ENCODE measurements at places on chromosomes 3 and 15.

GRCh38 chr3:24588629-24589512 lies 94.2 kb upstream of the THRB start:
- DNase-seq, result no peak

DNA sequence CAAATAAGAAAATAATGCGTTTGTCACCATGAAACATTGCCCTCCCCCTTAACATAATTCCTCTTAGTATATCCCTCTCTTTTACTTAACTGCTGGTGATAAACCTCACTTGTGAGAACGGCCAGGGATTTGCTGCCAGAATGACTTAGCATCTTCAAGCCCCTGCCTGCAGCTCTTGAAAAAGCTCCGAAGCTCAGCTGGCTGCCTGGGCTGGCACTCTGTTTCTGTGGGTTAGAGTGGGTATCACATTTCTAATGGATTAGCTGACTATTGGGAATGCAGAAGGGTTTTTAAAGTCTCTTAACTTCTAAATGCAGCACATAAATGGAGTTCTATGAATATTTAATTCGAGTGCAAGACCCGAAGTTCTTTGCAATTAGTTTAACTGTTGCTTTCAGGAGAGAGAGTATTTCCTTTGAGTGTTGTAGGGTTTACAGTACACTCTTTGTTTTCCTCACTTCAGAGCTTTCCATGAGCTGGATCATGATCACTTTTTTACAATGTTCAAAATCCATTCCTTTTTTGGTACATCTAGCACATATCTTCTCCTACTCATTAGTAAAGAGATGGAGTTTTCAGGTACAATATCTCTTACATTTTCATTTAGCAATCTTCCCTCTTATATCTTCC lies 124.7 kb upstream of the RBMS3 start:
- DNase-seq, result no peak

GRCh38 chr15:49387471-49387870 lies 35.6 kb upstream of the FGF7 start:
- DNase-seq, result no peak

- peak; percentile 98 for DNase-seq
These were observed 38.0 kb downstream of the PRICKLE2 start for GRCh38 chr3:64187065-64187959.

- peak; percentile 93 for DNase-seq
These were observed 9.5 kb upstream of the TRIM69 start for GRCh38 chr15:44726568-44727484.

- peak; percentile 6 for DNase-seq
These were observed 214.9 kb upstream of the ARRDC4 start for GRCh38 chr15:97745481-97746071.

DNA sequence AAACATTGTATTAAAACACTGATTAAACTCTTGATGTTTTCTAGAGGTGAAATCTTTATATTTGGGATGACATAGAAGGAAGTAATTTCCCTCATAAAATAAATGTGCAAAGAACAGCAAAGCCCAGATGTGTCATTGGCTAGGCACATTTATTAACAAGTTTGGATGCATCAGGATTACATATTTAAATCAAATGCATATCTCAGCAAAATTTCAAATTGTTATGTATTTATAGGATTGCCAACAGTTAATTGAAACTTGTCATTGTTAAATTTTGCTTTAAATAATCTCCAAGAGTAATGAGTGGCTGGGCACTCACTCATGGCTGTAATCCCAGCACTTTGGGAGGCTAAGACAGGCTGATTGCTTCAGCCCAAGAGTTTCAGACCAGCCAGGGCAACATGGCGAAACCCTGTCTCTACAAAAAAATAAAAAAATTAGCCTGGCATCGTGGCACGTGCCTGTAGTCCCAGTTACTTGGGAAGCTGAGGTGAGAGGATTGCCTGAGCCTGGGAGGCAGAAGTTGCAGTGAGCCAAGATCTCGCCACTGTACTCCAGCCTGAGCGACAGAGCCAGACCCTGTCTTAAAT lies 28.2 kb downstream of the ARIH1 start:
- DNase-seq, result no peak

DNA sequence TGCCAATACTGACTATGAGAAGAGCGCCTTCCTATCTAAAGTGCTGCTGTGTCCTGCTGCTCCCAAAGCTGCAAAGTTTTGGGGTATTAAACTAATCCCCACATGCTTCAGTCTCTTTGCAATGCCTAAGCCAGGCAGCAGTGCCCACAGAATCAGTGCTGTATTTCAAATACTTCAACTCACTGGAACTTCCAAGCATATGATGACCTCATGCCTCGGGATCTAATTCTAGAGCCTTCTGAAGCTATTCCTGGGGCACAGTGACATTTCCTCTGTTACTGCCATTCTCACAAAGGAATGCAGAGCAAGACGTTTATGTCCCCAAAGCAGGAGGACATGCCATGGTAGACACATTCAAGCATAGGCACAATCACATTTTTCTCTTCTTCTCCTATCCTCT lies 78.5 kb downstream of the CD200 start:
- DNase-seq, result peak; percentile 9

DNA sequence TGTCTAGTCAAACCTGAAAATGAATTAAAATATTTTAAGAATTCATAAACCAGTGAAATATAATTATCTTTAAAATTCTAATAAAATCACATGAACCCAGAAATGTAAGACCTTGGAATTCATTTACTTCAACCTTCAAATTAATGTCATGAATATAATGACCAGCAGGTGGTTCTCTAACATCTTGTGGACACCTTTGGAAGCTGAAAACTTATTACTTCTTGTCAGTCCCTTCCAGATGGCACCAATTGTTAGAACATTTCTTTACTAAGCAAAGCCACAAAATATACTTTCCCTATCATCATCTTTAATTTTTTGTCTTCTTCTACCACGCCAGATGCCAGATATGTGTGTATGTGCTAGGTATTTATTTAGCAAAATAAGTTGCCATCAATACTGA lies 240.0 kb downstream of the MBNL1 start:
- DNase-seq, result no peak

GRCh38 chr3:37457378-37458065 lies 283.1 kb upstream of the LRRFIP2 start:
- DNase-seq, result no peak

- DNase-seq, result no peak
These were observed 213.5 kb downstream of the EDEM1 start for GRCh38 chr3:5401002-5401401.

- no peak for DNase-seq
These were observed 47.1 kb upstream of the CTDSPL start for GRCh38 chr3:37814547-37814946.

DNA sequence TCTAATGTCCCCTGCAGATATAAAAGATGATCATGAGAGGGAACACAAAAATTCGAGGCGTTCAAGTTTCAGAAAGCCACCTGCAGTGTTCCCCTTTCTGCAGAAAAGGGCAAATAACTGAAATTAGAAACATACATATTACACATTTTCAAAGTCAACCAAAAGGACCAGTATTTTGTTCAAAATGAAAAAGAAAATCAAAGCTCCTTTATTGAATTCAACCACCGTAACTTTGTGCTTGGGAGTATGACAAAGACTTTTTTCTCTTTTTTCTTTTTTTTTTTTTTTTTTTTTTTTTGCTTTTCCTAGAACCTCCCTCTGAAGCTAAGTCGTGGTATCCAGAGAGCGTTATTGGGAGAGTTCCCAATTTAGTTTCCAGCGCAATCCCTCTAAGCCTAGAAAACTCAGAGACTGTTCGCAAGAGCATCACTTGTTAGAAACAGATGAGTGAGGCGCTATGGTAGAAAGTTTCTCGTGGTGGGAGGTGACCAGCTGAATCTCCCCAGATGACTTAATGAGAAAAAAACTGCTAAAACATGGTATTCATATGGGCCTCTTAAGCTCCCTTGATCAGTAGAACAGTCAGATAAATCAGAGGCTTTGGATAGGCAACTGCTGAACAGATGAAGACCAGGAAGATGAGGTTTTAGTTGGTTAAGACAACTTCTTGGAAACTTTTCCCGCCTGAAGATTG lies 77.4 kb downstream of the MB21D2 start:
- no peak for DNase-seq

GRCh38 chr15:71249986-71250385 lies 134.7 kb downstream of the THSD4 start:
- DNase-seq, result peak; percentile 55

GRCh38 chr3:129312021-129312639 lies 33.5 kb downstream of the HMCES start:
- DNase-seq, result no peak

GRCh38 chr3:150172356-150172755 lies 201.7 kb upstream of the PFN2 start:
- no peak for DNase-seq

DNA sequence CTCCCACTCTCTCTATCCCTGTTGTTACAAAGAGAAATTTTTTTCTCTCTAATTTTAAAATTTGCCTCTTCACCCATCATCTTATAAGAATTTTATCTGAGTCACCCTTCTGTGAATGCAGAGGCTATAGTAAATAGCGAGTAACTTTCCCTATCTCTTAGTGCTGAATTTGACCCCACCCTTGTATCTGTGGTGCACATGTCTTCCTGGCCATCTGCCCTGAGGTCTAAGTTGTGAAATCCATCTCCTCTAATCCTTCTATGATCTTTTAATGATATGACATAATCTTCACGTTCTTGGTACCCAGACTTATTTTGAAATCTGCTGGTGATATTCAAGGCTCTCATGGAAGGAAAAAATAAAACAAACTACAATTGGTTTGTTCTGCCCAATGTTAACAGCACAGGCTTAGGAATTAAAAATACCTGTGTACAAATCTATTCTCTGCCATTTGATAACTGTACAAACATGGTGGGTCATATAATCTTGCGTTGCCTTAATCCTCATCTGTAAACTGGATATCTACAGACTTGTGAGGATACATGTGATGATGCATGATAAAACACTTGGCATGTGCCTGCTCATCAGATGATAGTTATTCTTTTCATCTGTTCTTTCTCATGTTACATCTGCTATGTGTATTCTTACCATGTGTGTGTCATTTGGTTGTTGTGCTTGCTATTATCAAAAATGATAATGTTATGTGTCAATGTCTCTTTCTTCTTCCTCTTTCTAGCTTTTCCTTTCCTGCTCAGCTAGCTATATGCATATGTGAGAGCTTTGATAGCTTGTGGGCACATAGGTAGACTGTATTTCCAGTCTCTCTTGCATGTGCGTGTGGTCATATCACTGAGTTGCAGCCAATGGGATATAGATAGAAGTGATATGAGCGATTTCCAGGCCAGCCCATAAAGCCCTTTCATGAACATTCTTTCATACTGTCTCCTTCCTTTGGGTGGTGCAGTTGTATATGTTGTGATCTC lies 13.7 kb upstream of the CCR3 start:
- DNase-seq, result peak; percentile 34

DNA sequence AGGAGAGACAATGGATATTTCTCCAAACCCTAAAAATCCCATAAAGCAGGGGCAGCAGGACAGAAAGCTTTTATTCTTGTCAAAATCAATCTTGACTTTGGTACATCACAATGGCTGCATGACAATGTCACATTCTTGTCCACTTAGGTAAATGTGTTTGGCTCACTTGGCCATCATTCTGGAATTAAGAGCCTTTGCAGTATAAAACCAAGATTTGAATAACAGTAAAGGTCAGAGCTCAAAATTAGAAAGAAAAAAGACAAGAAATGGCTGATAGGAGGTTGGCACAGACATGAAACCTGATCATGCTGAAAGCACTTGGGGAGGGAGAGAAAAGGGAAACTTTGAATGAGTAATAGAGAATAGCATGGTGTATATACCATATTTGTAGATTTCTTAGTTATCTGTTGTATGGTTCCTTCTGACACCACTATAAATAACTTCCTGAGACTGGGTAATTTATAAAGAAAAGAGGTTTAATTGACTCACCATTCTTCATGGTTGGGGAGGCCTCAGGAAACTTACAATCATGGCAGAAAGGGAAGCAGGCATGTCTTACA lies 158.5 kb upstream of the SGO1 start:
- DNase-seq, result no peak

DNA sequence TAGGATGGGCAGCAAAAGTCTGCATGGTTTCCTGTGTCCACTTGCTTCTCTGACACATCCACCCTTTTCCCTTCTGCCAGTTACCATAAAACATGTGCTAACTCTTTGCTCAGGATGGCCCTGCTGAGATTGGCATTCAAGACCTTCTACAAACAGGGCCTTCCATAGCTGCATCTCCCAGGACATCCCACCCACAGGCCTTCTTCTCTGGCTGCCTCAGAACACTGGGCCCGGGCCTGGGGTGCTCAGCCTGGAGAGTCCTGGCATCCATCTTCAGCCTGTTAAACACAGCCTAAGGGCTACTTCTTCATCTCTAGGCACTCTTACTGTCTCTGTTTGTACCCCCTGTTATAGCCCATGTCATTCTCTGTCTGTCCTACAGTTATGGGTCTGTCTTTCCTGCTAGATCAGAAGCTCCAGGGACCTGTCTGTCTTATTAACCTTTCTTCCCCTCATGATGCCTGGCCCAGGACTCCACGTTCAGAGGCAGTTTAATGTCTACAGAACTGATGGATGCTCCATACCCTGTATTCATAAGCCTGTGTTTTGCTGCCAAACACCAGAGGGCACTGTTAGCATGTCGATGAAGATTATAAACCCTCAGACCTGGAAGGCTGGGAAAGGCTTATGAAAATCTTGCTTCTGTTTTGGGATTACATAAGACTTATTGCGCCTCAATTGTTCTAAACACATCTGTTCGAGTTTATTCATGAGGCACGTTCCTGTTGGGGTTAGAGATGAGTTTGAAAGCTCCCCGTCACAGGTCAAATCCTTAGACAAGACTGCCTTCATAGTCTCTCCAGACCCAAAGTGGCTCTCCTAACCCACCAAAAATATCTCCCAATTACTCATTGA lies 16.5 kb downstream of the SEMA3G start:
- DNase-seq, result peak; percentile 79

DNA sequence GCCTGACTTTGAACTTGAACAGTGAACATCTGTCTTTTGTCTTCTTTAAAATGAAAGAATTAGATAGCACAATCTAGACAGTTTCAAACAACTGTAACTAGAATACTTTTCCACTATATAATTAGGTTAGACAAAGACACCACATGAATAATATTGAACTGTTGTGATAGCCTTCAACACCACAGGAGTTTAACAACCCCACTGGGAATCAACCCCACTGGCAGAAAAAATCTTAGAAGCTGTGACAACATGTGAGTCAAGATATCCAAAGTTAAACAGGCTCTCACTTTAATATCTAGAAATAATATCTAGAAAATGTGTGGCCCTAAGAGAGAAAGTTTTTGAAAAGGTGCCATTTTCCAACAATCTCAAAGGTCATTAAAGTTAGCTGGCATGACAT lies 64.4 kb upstream of the PRICKLE2 start:
- no peak for DNase-seq

- DNase-seq, result peak; percentile 11
These were observed 349.4 kb downstream of the LRTM1 start for GRCh38 chr3:54578417-54578816.

GRCh38 chr3:45545476-45545875 lies 49.1 kb upstream of the LIMD1 start:
- no peak for DNase-seq

Data from fibroblast of upper back skin (primary cell).